Stimulated activated naive CD4-positive, alpha-beta T cell treated with Interleukin-2 at 50 U/mL for 16 hours (primary cell): ENCODE measurements at places on chromosomes 7 and 10.

- no peak for DNase-seq
These were observed 4.6 kb upstream of the CYP3A4 start for GRCh38 chr7:99788554-99788953.

DNA sequence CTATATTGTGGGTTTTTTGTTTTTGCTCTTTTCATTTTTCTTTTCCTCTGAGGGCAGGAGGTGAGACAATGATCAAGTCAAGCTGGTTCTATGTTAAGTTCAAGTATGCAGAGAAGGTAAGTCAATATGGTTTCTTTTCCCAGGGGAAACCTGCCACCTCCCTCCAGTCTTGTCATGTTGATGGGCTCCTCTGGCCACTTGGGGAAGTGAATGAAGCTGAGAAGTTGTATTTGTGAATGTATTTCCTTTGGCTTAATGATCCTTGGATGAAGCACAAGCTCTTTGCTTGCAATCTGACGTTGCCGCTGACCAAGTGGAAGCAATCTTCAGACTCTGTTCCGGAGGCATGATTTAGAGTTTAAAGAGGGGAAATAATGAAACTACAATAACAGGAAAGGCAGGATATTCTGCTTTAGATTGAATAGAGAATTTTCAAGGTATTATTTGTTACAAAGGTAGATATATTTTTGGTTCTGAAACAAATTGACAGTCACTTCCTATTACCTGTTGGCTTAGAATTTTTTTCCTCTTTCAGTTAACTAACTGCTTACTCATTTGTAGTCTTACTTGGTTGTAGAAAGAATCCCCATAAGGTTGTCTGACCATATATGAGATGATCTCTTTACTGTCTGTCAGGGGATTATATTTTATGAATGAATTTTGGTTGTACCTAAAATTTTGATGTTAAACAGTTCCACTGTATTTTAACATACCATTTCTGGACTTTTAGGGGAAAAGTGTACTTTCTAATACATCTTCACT is 369.6 kb downstream of the AUTS2 start:
- DNase-seq: no peak

DNA sequence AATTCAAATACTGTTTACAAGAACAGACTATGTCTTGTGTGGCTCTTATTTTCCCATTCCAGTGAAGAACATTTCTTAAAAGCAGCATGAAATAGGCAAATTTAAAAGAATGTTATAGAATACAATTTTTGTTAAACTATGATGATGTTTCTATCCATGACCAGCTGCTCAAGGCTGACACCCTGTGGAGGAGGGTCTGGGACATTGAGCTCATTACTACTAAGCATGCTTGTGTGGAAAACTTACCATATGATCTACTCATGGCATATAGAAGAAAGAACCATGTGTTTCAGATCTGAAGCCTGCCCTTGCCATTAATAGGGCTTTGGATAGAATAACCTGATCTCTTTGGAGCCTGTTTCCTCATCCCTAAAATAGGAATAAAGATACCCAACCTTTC is 125.0 kb downstream of the FOXP2 start:
- no peak for DNase-seq

DNA sequence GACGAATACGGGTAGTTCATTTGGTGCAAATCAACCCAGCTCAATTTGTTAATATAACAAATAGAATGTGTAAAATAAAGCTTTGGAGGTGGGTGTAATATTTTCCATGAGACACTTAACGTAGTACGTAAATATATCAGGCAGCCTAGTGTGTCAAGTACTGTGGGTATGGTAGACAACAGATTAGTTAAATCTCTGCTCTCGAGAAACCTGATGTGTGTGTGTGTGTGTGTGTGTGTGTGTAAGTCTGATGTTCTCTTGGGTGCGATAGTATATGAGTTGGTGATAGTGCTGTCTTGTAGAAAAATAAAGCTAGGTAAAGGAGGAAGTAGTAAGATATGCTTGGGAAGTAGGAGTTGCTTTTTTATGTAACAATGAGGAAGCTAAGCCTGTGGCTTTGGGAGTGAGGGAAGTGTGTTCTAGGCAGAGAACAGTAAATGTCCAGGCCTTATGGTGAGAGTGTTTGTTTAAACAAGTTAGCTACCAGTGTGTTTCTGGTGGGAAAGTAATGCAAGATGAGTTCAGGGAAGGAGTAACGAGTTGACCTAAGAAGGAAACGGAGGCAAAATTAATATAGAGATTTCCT is 26.1 kb downstream of the WAC start:
- DNase-seq: no peak

DNA sequence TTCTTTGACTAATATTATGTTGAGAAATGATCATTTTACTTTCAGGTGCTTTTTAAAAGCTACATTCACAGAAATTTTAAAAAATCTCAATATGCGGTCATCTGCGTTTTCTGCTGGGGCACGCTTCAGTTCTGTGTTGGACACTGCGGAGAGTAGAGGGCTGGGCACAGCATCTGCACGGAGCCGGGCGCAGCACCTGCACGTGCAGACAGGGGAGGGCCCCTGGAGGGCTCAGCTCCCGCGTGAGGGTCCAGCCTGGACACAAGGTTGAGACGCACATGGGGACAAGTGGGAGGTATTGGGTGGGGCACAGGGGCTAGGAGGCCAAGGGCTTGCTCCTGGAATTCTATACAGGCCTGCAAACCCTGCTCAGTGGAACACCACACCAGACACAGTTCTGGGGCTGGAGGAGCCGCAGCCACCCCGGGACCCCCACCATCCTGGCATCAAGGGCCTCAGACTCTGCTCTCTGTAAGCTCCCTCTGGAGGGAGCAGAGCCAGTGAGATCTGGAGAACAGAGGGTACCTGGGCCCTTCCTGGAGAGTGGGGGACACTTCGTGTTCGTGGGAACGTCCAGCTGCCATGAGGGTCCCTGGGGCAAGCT is 20.4 kb upstream of the FAM20C start:
- no peak for DNase-seq

- DNase-seq: no peak
These were observed 332.4 kb upstream of the NRP1 start for GRCh38 chr10:33666686-33667480.

- DNase-seq: no peak
These were observed 48.5 kb downstream of the PLXNA4 start for GRCh38 chr7:132527467-132528410.

DNA sequence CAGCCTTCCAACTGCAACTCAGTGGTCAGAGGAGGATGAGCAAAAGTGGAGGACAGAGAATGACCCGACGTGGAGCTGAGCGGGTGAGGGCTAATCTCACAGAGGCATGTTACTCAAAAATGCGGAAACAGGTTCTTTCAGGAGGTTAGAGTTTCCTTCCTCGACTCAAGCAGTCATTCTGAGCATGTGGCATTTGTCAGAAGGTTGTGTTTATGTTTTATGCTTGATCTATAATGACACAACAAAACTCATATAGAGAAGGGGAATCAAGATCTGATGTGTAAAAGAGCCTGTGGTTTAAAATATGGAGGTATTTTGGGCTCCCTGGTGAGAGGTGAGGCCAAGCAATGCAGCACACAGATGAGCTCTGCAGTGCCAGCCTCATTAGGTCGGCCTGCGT is 311.4 kb downstream of the ADARB2 start:
- no peak for DNase-seq

DNA sequence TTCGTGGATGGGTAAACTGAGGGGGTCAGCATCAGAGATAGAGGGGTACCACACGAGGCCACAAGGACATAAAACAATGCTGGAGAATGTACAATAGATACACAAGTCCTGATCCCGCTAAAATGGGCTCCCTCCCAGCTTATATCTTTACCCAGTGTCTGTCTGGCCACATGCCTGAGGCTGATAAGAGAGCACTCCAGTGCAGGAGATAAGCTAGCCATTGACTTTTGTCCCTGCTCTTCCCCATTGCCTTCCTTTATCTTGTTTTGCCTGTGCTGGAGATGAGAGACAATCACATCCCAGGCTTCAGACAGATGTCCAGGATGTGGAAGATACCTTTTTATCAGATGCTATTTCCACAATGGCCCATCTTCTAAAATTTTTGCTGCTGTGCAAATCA is 6.0 kb downstream of the GAD2 start:
- DNase-seq: no peak

DNA sequence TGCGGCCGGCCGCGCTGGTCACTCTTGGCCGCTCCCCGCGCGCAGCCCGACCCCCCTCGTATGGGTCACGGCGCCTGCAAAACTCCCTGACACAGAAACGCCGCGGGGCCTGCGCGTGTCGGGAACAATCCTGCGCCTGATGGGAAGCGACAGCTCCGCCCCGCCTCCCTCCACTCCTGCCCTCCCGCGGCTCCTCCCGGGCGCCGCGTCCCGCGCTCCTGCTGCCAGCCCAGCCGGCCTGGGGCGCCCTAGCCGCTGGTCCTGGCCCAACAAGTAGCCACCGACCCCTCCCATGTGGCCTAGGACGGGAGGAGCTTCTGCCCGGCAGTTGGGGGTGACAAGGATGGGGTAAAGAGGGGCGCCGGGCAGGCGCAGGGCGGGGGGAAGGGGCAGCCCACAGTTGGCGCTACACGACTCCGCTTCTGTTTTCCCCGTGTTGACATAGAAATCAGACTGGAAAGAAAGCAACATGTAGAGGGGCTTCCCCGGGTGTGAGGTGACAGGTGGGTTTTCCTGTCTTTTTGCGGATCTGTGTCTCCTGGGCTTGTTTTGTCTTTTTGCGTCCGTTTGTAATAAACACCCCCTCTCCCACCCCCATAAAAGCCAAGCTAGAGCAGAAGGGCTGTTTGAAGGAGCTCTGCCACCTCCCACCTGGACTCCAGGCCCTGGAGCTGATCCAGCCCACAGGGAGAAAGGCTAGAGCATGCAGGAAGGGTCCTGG is 35.1 kb upstream of the PAX2 start:
- DNase-seq: no peak

- DNase-seq: no peak
These were observed 32.0 kb upstream of the HABP2 start for GRCh38 chr10:113520690-113521474.

DNA sequence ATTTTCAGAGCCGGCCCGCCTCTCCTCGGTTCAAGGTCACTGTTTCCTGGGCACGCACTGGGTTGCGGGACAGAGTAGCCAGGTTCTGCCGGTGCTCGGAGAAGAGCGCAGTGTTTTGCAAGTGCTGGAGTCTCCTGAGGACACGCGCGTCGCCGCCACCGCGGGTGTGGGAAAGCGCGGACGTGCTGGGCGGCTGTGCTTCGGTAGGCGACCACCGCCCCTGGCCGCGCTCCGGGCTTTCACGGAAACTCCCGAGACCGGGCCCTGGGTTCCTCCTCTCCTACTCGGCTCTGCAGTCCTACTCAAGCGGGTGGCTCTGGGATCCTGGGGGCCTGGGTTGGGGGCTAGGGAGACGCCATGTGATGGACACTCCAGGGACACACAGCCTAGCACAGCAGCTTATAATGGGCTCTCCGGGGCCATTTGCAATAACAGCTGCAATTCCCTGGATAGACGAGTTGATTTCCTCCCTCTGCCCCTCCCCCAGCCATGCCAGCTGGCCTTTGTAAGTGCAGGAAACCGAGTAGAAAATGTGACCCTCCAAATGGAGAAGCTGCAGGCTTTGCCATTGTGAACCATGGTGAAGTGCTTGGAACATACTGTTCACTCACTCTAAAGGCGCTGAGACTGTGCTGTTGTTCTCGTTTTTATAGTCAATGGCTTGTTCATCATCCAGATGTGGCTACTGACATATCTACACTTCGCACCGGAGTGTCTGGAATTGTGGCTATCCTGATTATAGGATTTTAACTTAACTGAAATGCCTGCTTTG is 2.1 kb downstream of the FRAT1 start:
- DNase-seq: no peak

GRCh38 chr7:43952028-43952427 is 25.8 kb downstream of the UBE2D4 start:
- DNase-seq: no peak

GRCh38 chr7:101846800-101847538 is 29.5 kb downstream of the CUX1 start:
- DNase-seq: no peak

DNA sequence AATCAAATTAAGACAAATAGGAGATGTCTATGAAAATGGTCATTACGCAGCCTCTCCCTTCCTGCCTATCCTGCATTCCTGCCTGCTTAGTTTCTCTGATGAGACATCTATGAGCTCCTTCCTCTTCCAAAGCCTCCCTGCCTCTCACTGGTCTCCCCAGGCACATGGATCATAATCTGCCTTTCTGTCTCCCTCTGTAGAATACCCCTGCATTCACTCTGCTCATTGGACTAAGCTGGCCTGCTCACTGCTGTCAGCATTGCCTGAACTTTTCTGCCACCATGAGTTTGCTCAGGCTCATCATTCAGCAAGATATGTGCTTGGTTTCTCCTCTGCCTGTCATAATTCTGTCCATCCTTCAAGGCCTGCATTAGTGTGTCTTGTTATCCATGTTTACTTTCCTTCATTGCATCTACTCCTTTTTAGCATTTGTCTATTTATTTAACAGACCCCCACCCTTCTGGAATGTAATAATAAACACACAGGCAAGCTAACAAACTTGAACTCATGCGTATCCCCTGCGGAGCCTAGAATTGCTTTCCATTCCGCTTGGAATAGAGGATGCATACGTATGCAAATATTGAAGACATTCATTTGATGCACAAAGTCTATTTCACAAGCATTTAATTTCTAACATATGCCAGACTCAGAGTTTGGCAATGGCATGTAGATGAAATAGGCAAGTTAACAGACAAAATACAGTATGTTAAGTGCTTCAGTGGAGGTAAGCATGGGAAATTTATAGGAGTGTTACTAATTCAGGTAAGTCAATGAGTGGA is 88.3 kb downstream of the PTPRZ1 start:
- DNase-seq: no peak

GRCh38 chr10:1015688-1016087 is 10.0 kb downstream of the IDI2 start:
- no peak for DNase-seq

DNA sequence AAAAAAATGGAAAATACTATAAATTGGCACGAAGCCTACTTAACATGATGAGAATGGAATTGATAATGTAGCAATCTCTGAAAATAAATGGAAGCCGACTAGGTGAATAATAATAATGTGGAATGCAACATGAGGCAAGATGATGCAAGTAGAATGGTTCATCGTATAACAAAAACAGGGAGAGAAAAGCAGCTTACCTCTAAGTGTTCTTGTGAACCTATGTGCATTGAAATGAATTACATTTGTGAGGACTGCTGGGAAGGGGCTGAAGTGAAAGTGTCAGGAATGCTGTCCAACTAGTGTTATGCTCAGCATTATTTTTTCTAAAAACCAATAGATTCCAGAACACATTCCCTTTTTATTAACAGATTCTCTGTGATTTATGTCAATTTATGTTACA is 440.6 kb upstream of the LRRN3 start:
- DNase-seq: no peak

DNA sequence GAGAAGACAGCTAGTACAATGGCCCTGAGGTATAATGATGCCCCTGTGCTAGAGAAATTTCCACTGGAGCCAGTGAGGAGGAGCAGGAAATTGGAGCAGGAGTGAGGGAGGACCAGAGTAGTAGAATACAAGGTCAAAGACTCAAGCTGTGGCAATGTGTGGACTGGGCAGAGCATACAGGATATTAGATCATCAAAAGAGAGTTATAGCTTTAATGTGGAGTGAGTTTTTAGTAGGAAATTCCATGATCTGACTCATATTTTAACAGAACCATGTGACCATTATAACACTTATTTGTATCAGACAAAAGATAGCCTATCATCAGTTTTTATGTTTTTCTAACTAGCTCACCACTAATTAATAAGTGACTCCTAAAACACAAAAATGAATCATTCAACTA is 154.1 kb downstream of the DGKB start:
- DNase-seq: no peak

GRCh38 chr10:93947055-93947454 is 46.7 kb upstream of the PLCE1 start:
- DNase-seq: no peak

- DNase-seq: no peak
These were observed 44.3 kb downstream of the CACUL1 start for GRCh38 chr10:118710487-118710886.

- DNase-seq: no peak
These were observed 68.2 kb upstream of the LRGUK start for GRCh38 chr7:134058980-134059379.
